SK-N-SH (cell line): ENCODE measurements at places on chromosomes 16 and 17. TPM values are rescaled to one million over a fixed set of nuclear protein-coding genes. Genes with fewer than 3 reads are reported as not detected.

Gene CCL14
- not detected in 2 replicates for polyA plus RNA-seq

Gene IL17C
- 0.07 TPM in 1 of 2 replicates, not detected in the other for polyA plus RNA-seq

Gene COX11
- polyA plus RNA-seq, result 67.4 and 85.8 TPM in 2 replicates

Gene AATK
- polyA plus RNA-seq, result 0.19 and 0.51 TPM in 2 replicates

Gene AATF
- 14.6 and 18.8 TPM in 2 replicates for polyA plus RNA-seq

Gene LGALS9B
- not detected in 2 replicates for polyA plus RNA-seq

Gene SLC6A2
- polyA plus RNA-seq, result 3.3 and 12.7 TPM in 2 replicates

Gene VAC14
- 30.9 and 33.2 TPM in 2 replicates for polyA plus RNA-seq

GRCh38 chr16:19116711-19117449 lies 3.1 kb downstream of the ITPRIPL2 start:
- no peak for DNase-seq

DNA sequence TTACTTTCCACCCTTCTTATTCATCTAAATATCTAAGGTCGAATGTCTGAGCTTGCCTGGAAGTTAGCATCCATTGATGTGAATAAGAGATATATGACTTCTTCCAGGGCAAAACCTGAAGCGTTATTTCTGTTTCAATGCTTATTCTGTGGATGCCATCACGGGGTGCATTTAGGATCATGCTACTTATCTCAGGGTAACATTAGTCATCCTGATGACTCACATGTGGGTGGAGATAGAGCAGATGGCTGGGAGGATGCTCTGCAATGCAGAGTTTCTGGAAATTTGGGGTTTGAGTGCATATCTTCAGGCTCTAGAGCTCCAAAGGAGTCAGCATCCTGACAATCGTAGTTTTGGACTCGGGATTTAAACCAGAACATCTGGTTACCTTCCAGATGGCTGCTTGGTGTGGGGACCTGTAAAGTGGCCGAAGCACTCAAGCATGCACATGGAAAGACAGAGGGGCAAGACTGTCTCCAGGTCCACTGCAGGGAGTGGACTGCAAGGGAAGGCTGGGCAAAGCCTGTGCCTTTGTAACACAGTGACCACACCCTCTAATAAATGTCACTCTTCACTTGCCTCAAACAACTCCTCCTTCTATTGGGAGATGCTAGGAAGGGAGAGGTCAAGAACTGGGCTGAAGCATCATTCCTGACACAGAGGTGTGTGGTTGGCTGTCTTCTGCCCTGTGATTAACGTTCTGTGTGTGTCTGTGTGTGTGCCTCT lies 175.2 kb upstream of the SALL1 start:
- no peak for DNase-seq

DNA sequence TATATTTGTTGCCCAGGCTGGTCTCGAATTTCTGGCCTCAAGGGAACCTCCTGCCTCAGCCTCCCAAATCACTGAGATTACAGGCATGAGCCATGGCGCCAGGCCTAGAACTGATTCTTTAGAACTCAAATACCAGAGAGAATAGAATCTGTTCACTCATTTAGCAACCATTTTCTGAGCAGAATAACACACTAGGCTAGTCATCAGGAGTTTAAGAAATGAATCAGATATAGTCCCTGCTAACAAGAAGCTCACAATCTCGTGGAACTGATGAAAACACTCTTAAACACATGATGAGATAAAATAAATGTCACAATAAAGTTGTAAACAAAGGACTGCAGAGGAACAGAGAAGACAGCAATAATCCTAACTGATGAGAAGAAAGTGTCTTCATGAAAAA lies 55.8 kb upstream of the ADCY9 start:
- no peak for DNase-seq

- no peak for DNase-seq
These were observed 11.0 kb upstream of the SLC25A19 start for GRCh38 chr17:75300280-75300679.

DNA sequence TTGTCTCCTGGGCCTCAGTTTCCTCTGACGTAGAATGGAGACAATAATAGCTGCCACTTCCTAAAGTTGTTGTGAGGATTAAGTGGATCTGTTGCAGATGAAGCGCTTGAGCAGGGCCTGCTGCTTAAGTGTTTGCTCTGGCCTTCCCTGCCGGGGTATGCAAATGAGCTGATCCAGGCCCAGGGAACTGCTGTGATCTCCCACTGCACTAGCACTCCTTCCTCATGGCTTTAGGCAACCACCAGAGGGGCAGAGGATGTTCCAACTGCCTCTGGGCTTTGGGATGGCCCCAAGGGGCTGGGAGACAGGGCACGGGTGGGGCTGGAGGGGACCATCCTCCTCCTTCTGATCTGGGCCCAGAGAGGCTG lies 6.2 kb downstream of the SBK1 start:
- DNase-seq, result no peak
